ENCODE measurements at places on chromosomes 12 and 14.
A peak's percentile ranks its signal among the peaks of the same experiment; 100 is the strongest.

GRCh38 chr12:15502211-15502610 lies 179.9 kb downstream of the PTPRO start:
- no peak for DNase-seq

DNA sequence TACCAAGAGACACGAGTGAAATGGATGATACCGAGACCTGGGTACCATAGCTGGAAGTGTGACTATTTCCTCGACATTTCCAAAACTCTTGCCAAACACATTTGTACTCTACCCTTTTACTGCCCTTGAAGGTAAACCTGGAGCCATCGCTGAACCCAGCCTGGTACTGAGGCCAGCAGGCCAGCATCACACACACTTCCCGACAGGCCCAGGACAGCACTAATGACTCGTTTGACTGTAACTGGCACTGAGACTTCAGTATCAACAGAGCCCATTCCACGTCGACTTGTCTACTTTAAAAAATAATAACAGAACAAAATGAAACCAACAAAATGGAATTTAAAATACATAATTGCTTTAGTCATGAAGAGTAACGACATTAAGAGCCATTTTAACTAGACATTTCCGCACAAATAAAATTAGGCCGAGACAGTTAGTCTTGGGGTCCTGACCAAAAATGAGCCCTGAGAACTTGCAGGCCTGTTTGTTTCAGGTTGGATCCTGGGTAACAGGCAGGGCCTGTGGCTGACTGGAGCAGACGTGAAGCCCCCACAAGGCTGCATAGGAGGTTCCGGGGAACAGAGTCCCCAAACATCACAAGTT lies 94.3 kb downstream of the RIMBP2 start:
- DNase-seq = no peak

- DNase-seq = peak; percentile 93
Measured at GRCh38 chr14:24366721-24367513, 1.1 kb upstream of the NFATC4 start.

GRCh38 chr12:71354871-71355270 lies 84.7 kb upstream of the LGR5 start:
- DNase-seq = peak; percentile 52
